ENCODE measurements at places on chromosomes 5 and 9. TPM values are rescaled to one million over a fixed set of nuclear protein-coding genes. Genes with fewer than 3 reads are reported as not detected.

RMND5B gene
- 38.6 TPM for total RNA-seq

ABO gene
- total RNA-seq: 25.0 TPM

SOHLH1 gene
- not detected for total RNA-seq

ENTPD8 gene
- total RNA-seq: 0.15 TPM

PDLIM4 gene
- total RNA-seq: 6.7 TPM

NMUR2 gene
- not detected for total RNA-seq

BTNL3 gene
- not detected for total RNA-seq

ARHGEF37 gene
- total RNA-seq: 13.5 TPM

ARL14EPL gene
- total RNA-seq: not detected

PCDHA13 gene
- 0.97 TPM for total RNA-seq

DOCK8 gene
- total RNA-seq: 112 TPM

ZNF366 gene
- 13.6 TPM for total RNA-seq

OR13J1 gene
- not detected for total RNA-seq

DCP2 gene
- total RNA-seq: 77.8 TPM

IFNB1 gene
- total RNA-seq: not detected

FRMD3 gene
- total RNA-seq: 9.7 TPM

FOXD4L6 gene
- total RNA-seq: not detected

All from lower lobe of right lung (tissue), 2 donors.